ENCODE measurements at places on chromosomes 7 and 10. TPM values are rescaled to one million over a fixed set of nuclear protein-coding genes. Genes with fewer than 3 reads are reported as not detected.

SLC18A3 gene
- 16.7 TPM for total RNA-seq

DNA sequence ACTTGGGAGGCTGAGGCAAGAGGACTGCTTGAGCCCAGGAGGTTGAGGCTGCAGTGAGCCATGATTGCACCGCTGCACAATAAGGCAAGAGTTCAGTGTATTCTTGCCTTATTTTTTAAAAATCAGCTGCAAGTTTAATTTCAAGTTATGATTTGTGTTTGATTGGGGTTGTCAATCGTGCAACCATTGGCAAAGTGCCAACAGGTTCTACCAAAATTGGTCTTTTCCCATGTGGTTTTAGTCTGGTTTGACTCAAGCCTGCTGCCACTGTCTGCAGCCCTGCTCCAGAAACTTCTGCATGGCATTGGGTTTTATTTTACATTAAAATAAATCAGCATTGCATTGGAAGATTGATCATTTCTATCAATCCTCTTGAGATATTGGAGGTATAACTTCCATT is 72.7 kb downstream of the PTPRE start:
- DNase-seq = no peak

DNA sequence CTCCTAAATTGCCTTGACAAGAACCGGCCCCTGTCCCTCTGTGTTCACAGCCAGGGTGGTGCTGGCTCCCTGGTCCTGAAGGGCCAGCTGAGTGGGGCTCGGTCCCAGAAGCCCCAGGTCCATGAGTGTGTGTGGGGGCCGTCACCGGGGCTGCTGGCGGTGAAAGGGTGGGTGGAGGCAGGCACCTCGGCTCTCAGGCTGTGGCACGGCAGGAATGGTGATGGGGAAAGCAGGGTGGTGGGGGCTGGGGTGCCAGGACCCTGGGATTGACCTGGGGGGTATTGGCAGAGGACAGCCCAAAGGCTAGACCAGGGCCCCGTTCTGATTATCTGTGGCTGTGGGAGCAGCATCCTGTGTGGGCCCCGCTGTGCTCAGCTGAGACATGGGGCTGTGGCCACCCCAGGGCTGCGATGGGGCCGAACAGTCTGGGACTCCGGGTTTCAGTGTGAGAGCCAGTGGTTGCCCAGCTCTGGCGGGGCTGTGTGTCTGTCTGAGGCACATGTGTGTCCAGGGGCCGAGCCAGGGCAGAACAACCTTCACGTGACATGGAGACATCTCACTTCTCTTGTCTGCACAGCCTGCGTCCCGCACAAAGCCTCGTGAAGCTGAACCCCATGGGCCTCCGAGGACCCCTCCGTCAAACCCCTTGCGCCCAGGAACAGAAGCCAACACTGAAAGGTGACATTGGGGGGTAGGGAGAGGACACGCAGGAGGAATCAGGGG is 144.2 kb downstream of the ELFN1 start:
- DNase-seq = no peak

RBM48 gene
- total RNA-seq = 13.6 TPM

GRCh38 chr7:53768186-53768585 is 732.8 kb downstream of the POM121L12 start:
- no peak for DNase-seq

DNA sequence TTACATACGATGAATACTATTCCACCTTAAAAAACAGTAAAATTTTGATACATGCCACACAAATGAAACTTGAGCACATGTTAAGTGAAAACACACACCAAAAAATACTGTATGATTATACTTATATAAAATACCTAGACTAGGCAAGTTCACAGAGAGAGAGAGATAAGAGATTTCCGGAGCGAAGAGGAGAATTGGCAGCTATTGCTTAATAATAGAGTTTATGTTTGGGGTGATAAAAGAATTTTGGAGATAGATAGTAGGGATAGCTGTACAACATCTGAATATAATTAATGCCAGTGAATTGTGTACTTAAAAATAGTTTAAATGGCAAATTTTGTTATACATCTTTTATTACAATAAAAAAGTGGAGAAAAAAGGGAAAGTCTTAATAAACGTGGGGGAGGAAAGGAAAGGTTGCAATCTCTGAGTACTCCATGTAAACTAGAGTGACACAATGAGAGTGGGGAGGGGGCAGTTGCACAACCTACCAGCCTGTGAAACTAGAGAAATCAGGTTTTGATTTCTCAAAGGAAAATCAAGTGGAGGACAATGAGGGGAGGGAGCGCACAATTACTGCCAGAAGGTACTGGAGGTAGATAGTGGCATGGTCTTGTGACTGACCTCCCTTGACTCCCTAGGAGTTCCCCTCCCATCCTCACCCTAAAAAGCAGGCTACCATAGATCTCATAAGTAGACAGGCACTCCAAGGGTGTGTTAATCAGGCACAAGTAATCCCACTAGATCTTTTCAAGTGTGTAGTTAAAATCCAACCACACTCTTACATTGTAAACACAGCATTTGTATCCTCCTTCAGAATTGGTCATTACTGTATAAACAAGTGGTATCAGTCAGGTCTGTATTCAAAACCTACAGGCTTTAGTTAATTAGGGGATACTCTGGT is 31.6 kb upstream of the ANK3 start:
- no peak for DNase-seq

DNA sequence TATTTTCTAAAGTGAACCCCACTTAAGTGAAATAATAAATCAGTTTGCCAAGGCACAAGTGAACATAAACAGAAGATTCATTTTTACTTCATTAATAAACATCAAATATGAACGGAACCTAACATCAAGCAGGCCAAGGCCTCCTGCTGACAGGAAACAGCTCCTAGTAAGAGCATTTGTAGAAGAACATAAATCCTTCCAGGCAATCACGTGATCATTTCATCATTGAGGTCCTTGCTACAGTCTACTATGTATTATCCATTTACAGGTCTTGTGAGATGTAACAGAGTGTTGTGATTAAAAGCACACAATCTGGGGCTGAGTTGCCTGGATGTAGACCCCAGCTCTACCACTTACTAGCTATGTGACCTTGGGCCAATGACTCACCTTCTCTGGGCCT is 70.6 kb downstream of the CALD1 start:
- no peak for DNase-seq

DNA sequence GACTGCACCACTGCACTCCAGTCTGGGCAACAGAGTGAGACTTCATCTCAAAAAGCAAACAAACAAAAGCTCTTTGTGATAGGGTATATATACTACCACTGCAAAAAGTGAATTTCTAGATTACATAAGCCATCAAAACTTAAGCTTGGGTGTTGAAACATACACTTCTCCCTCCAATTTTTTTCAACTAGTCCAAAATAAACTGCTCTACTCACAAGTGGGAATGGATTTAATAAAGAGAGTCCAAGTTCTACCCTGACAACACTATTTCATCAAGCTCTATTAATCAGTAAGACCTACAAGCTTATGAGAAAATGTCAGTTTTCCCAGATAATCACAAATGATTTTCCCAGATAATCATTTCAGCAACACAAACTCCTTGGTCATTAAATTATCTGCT is 82.7 kb downstream of the NT5C2 start:
- DNase-seq = no peak

BMPR1A gene
- total RNA-seq = 77.9 TPM
